ENCODE measurements at places on chromosomes 12 and 14. TPM values are rescaled to one million over a fixed set of nuclear protein-coding genes. Genes with fewer than 3 reads are reported as not detected.

GRCh38 chr12:4855121-4855924 is 54.4 kb upstream of the KCNA1 start:
- no peak for DNase-seq

Gene C12orf76
- 10.5 TPM for total RNA-seq

GRCh38 chr12:101612160-101612916 is 17.6 kb downstream of the MYBPC1 start:
- DNase-seq: no peak

DNA sequence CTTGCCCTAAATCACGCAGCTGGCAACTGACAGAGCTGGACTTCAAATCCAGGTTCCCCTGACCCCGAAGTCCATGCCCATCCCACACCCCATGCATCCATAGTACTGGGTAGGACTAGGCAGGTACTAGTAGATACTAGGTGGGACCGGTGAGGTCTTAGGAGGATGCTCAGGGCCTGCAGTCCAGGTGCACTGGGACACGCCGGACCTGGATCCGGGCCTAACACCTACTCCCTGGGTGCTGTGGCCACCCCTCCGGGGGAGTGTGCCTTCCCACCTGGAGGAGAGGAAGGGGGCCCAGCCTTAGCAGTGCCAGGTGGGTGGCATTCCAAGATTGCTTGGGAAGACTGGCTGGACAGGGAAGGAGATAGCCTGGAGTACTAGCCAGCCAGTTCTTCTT is 64.8 kb downstream of the CACNA1C start:
- no peak for DNase-seq

GRCh38 chr14:32633224-32633859 is 304.2 kb downstream of the AKAP6 start:
- no peak for DNase-seq

DNA sequence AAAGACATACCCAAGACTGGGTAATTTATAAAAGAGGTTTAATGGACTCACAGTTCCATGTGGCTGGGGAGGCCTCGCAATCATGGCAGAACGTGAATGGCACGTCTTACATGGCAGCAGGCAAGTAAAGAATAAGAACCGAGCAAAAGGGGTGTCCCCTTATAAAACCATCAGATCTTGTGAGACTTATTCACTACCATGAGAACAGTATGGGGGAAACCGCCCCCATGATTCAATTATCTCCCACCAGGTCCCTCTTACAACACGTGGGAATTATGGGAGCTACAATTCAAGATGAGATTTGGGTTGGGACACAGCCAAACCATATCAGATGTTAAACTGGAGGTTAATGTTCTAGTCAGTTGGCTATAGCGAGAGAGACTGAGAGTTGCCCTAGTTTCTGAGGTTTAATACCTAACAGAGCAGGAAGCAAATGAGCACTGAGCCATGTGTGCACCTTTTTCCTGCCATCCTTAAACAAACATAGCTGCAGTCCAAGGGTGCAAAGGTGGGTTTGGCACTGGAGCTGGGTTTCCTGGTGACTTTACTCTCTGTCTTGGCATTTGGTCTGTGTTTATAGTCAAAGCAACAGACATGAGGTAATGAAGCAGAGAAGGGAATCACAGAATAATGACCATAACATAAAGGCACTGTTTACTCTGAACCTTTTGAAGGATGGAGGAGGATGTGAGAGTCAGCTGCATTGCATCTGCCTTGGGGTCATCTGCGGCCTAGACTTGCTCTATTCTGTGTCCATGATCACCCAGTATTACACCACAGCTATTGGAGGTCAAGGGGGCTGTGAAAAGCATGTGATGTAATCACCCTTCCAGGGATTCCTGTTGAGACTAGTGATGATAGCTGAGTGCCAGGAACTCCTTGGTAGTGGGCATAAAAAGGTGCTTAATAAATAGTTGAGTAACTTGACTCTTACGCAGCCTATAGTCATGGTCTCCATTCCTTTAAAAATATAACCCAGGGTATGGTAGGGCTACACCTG is 83.6 kb upstream of the USP44 start:
- DNase-seq: no peak

DNA sequence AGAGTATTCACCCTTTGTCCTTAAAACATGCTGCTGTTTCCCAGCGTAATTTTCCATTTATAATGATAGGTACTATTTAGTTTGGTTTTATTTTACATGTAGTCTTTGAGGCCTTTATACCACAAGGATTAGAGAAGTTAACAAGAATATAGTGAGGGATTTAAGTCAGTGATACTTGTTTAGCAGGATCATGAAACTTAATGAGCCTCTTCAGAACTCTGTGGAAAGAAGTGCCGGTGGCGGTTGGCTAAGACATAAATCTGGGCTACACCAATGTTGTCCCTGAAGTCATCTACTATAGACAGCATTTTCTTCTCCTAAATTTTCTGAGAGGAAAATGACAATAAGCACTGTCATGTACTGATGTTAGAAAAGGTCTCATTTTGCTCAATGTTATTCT is 1226.0 kb upstream of the SEL1L start:
- no peak for DNase-seq

DNA sequence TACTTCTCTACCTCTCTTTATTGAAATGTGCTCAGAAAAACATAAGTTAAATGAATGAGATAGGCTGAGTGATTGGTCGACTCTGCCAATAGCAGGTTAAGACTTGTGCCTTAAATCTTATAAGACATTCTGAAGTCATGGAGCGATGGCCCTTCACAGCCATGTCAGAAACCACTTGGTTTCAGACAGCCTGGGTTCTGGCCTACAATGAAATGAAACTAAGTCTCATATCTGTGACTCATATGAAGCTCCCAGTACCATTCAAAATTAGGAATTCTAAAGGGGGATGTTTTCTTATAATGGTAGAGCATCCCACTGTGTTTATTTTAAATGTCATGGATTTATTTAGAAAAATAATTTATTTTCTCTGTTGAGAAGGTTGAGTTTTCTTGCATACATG is 42.6 kb downstream of the PLXNC1 start:
- DNase-seq: no peak

GRCh38 chr12:59459966-59460660 is 135.7 kb upstream of the SLC16A7 start:
- no peak for DNase-seq

- no peak for DNase-seq
Observed at GRCh38 chr14:95237958-95238340, 80.6 kb upstream of the DICER1 start.

Gene ABHD12B
- total RNA-seq: not detected

GRCh38 chr12:34296143-34297041 is 274.1 kb downstream of the ALG10 start:
- peak; percentile 55 for DNase-seq

DNA sequence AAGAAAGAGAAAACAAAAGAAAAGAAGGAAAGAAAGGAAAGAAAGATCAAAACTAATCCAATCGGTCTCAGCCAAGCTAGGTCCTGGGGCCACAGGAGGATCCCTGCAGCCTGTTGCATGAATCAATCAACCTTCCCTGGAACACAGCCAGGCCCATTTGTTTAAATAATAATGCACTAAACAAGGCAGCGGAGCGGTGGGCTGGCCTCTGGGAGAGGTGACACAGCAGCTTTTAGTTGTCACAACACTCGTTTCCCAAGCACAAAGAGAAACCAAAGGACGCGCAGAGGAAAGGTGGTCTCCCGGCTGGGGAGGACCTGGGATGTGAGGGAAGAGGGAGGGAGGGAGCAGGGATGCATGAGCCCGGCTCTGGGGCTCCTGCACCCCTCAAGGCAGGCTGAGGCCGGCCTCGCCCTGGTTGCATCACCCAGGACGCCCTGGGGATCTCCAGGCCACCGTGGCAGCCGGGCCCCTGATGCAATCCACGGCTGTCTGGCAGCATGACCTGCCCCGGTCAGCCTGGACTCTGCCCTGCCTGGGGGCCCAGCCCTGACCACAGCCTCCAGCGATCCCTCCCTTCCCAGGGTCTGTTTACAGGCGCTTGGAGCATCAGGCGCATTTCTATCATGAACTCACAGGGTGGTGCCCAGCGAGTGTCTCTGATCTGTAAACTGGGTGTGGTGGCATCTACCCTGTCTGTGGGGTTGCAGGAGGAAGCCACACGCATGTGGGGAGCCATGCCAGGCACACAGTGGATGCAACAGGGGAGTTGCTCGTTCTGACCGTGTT is 32.5 kb downstream of the MMP17 start:
- no peak for DNase-seq

GRCh38 chr12:64236549-64236948 is 14.5 kb upstream of the KICS2 start:
- DNase-seq: no peak

DNA sequence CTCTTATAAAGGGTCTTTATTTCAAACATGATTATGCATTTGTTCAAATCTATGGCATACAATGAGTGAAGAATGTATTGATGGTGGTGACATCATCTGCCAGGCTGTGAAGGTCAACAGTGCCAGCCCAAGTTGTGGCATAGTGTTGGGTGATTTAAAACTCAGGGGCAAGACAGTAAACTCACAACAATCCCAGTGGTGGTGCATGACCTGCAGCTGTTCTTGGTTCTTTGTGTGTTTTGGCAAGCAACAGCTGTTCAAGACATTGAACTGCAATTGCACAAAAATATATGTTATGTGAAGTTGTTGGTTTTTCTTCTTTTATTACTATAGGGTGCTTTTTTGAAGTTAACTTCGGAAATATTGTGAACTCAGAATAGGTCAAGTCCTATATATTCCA is 851.6 kb downstream of the NRXN3 start:
- no peak for DNase-seq

DNA sequence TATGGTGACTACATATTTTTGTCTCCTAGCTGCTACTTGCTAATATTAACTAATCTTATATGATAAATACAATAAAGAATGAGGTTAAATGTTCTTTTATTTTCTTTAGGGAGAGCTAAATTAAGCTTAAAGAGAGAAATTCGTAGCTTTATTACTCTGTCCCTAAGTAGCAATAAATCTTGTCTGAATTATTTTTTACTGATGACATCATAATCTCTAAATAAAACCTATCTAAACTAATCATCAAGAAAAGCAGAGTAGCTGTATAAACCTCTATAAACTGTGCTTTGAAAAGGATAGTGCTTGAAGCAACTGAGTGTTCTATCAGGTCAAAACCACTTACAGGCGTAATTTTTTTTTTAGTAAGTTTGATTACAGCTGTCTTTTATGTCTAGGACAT is 42.5 kb downstream of the METTL25 start:
- no peak for DNase-seq

- no peak for DNase-seq
Observed at GRCh38 chr12:97989366-97989940, 525.9 kb upstream of the TMPO start.

DNA sequence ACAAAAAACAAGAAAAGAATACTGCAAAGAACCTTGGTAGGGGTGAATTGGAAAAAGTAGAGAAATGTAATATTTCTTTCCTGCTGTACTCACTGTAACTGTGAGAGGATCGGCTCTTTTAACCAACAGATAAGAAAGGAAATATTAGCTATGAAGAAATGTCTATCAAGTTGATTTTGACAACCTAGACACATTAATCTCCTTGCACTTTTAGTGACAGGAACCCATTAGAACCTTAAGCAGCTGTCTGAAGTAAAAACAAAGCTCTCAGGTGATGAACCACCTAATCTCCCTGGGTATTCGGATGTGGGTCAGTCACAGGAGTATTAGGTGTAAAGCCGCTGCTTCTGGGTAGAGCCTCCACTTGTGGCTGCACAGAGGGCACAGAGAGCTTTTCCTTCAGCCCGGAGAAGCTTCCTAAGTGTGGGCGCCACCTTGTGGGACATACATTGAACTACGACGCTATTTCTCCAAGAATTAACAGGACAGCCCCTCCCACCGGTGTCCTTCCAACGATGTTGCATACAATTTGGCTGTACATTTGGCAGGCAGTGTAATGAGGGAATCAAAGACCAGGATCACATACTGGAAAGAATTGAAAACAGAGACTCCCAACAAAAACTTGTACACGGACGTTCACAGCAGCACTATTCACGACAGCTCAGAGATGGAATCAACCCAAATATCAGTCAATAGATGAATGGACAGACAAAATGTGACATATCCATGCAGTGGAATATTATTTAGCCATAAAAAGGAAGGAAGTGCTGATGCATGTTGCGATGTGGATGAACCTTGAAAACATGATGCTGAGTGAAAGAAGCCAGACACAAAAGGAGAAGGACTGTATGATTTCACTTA is 28.9 kb upstream of the MAPKAPK5 start:
- peak; percentile 77 for DNase-seq

DNA sequence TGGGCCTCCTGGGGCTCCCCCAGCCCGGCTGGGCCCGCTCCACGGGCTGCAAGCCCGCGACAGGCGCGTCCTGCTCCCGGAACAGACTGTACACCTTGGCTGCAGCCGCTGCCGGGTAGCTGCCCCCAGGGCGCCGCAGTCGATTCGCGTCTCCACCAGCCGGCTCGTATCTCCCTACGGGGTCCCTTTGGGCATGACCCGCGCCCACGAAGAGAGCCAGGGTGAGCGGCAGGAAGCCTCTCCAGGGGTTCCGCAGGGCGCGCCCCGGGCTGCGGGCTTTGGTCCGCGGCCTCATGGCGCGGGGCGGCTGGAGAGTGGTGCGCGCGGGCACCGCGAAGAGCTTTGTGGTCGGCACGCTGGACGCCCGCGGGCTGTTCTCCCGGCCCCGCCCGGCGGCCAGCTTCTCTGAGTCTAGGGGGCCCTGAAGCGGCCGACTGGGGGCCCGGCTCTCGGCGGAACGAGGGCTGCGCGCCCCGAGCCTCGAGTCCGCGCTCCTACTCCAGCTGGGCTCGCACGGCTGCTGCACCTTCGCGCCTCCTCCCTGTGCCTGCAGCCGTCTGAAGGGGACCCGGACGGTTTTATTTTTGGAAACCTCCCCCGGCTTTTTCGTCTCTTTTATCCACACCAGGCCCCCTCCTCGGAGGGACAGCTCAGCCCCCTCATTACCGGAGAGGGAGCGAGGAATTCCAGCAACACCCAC is at the start of gene LTBP2:
LTBP2 (minus strand) TSS at position 588 of the 700 bp plus-strand sequence; CDS start at position 295, 293 bp downstream.
- no peak for DNase-seq

- no peak for DNase-seq
Observed at GRCh38 chr12:79055926-79056674, 191.5 kb downstream of the SYT1 start.

Gene SLCO1A2
- total RNA-seq: not detected

GRCh38 chr12:83343767-83344166 is 657.1 kb downstream of the TMTC2 start:
- no peak for DNase-seq

DNA sequence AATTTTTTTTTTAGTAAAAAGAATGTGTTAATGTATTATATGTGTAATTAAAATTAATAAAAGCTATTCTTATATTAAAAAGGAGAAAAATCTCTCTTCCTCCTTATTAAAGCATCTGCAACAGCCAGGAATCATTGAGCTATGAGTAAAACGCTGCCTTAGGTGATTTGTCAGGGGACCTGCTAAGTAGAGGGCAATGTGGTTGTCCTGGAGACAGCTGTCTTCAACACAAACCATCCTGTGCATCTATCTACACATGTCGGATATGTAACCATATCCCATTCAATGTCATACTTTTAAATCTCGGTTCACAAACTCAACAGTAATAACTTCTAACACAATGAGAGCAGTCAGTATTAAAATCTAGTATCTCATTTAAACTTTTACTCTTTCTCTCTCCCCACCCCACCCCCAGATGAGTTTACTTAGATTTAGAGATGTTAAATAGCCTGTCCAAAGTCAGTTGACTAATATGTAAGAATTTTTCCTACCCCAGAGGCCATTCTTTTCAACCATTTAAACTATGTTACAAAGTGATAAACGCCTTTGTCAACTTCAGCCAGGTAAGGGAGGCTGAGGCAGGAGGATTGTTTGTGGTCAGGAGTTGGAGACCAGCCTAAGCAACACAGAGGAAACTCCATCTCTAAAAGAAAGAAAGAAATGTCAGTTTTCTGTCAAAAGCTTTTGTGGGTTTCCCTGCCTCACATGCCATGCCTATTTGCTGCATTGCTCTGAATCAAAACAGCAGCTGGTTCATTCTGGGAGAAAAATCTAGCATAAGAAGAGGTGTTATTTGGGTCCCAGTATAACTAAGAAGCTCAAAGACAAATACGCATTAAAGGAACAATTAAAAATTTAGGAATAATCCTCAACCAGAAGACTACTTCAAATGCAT is 413.7 kb upstream of the CCDC196 start:
- no peak for DNase-seq
